OCI-M1 (cell line): ENCODE measurements at places on chromosomes 7 and 10.

- no peak for DNase-seq
These were observed 266.1 kb upstream of the CSTF2T start for GRCh38 chr10:51965451-51965850.

GRCh38 chr10:23886355-23886754, 322.6 kb upstream of the KIAA1217 start:
- peak; percentile 50 for DNase-seq

DNA sequence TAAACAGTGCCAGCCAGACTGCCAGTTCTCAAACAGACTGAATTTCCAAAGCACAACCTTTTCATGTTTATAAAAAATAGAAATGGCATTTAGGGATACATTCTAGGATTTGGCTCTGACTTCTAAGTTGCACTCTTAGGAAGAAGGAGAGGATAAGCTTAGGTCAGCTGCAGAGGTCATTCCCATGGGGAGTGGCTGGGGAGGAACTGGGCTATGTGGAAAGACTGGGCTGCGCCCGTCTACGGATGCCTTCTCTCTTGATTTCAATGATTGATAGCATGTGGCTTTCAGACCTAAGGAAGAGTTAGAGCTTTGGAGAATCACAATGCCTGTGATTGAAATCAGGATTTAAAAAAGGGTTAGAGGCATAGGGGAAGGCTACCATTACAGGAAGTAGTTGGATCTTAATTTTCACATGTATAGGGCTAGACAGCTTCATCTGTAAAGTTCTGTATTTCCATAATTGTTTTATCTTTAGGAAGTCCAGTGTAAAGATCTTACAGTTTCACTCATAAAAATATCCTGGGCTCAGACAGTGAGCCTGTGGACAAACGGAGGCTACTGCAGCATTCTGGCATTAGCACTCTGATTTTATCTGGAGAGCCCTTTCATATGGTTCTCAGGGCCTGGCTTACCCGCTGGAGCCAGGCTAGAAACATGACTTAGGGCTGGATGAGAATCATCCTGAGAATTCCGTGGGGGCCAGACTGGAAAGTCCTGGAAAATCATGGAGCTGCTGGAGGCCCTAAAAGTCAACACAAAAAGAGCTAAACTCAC, 29.5 kb downstream of the NUDT5 start:
- no peak for DNase-seq

- DNase-seq = no peak
These were observed 50.5 kb downstream of the ZMIZ1 start for GRCh38 chr10:79119306-79119705.

DNA sequence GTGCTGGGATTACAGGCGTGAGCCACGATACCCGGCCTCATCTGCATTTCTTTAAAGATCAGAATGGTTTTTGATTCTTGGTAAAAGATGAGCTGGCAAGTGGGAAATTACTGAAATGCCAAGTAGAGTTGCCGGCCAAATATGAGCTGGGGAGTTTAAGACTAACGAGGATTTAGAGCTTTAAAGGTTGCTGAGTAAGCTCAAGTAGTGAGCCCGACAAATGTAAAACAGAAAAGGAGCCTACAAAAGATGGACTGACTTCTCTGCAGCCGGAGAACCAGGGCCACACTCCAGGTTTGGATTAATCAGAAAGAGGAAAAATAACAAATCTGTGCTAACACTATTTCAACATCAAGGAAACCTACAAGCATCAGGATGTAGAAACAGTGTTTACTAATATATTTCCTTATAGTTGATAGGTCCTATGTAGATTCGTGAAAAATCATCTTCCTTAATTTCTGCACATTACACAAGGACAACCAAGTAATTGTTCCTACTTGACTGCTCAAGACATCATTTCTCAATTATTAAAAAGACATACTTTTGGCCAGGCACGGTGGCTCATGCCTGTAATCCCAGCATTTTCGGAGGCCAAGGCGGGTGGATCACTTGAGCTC, 49.6 kb downstream of the MPP7 start:
- no peak for DNase-seq

DNA sequence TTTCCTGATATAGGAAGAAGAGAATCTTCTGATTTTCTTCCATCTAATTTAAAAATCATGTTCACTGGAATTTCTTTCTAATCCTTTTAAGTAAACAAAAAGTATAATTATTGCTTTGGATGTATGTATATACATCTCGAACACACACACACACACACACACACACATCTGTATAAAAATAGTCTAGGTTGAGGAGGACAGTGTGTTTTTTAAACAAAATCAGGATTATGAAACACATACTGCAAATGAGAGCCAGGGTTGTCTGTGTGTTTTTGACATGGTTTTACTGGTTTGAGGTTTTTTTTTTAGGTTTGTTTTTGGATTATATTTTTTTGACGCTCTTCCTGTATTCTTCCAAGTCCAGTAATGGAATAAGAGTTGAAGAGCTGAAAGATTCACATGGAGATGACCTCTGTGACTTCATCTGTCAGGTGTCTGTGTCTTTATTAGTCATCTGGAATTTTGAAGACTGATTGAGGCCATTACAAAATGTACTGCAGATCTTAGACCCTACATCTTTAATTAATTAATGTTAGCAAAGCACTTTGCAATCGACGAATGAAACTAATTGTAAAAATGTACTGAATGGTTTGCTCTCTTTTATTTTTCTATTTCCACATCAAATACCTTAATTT, 237.1 kb downstream of the SUGCT start:
- DNase-seq = no peak

DNA sequence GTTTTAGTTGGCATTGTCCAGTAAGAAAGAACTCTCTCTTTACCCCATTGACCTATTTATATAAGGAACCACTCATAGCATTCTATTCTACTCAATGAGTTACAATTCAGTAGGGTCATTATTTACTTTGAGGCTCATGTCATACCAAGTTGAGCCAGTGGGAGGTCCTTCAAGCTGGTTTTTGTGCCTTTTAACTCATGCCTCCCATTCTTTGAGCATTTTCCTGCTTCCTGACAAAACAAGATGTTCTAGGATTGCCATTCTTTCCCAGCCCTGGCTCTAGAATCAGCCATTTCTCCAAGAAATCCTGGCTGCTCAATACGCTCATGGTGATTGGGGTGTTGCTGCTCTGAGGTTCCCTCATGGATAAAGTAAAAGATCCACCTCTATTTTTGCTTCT, 250.1 kb downstream of the ABCA13 start:
- no peak for DNase-seq

GRCh38 chr7:100677308-100678267, 4.0 kb downstream of the GNB2 start:
- no peak for DNase-seq

DNA sequence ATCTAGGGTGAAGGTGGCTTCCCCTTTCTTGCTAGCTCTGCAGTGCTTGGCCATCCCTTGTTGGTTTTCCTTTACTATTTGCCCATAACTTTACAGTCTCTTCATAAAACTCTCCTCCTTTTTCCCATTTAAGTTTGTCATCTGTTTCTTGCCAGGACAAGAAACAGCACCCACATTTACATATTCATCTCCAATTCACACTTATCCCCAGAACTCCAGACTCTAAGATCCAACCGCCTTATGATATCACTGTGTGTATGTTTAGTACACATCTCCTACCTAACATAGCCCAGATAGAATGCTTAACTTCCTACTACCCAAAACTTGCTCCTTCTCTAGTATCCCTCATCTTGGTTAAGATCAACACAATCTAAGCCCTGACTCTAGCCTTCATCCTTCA, 622.2 kb downstream of the KCNMA1 start:
- DNase-seq = no peak

DNA sequence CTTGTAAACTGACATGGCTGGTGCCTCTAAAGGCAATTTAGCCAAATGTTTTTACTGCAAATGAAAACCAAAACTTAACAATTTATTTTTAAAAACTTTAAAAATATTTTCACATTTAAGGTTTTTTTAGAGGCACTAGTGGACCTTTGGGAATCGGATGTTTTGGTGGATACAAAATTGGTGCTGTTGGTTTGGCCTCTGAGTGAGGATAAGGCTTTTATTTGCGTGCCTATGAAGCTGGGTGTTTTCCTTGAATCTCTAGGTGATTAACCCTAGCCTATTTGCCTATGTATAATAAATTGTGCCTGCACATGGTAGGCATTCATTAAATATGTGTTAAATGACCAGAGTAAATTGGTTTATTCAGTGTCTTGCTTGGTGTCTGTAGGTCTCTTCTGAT, 2.9 kb upstream of the SGCE start:
- DNase-seq = no peak

GRCh38 chr10:79403441-79404230, 41.8 kb downstream of the ZCCHC24 start:
- no peak for DNase-seq

- no peak for DNase-seq
These were observed 95.0 kb downstream of the FANK1 start for GRCh38 chr10:125991392-125991791.

- DNase-seq = peak; percentile 46
These were observed 1.0 kb upstream of the PILRA start for GRCh38 chr7:100372256-100372655.

- DNase-seq = no peak
These were observed 61.9 kb upstream of the PDLIM1 start for GRCh38 chr10:95352684-95353083.
